ENCODE measurements at places on chromosomes 7 and 10.

GRCh38 chr7:42596737-42597136, 315.1 kb downstream of the C7orf25 start:
- no peak for DNase-seq

DNA sequence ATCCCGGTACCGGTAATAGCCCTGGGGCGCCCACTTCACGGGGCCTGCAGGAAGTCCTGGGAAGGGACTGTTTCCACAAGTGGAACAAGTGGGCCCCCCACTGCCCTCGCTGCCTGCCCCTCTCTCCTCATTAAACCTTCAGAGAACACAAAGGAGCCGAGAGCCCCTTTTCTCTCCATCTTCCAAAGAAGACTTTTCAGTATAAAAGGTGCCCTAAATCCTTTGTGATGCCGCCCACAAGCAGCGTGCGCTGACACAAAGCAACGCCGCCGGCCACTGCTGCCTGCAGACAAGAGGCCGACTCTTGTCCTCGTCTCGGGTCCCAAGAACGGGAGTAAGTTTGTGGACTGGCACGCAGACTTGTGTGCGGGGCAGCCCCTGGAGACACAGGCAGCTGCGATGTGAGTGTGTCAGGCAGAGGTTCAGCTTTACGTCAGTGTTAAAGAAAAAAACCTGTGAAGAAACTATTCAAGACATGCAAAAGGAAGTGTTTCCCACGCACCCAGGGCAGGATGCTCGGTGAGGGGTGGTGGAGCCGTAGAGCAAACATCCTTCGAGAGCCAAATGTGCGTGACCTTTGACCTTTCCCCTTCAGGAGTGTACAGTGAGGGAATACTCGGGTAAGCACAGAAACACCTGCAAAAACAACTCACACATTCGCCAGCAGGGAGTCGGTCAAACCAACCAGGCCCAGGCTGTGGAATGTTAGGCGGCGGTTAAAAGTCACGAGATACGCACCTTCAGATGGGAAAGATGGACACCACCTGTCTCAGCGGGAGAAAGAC, 118.2 kb downstream of the VIPR2 start:
- no peak for DNase-seq

GRCh38 chr7:25250386-25250785, 22.1 kb upstream of the NPVF start:
- DNase-seq, result no peak

GRCh38 chr7:56087445-56087844, 5.3 kb downstream of the PHKG1 start:
- no peak for DNase-seq
